ENCODE measurements at places on chromosomes 6 and 20.

DNA sequence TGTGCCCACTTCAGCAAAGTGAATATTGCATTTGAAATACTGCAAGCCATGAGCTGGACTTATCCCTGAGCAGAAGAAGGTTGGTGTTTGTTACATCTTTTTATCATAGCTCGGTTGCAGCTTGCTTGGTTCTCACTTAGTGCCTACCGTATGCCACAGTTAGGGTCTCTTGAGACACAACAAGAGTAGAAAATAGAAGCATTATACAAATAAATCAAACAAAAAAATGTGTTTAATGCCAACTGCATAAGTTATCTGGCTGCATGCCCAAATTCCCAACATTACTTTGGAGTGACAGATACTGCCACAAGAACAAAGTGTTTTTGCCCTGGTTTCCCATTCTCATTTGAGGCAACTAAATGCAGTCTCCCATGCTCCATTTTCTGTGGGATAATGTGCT lies 53.9 kb upstream of the LAMP5 start:
- DNase-seq = no peak

DNA sequence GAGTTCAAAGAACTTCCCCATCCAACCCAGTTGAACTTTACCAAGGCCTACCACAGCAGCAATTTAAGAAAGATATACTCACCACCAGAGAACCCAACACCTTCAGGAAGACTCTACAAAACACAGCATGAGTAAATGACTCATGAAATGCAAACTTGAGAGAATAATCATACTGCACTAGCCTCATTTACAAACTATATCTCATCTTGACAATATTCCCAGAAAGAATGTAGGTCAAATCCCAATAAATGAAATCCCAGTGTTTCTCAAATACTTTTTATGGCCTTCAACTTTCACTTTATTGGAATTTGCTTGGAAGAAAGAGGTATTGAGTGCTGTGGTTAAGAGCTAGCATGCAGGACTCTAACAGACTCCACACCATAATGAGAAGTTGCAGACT lies 60.0 kb downstream of the FYN start:
- no peak for DNase-seq

GRCh38 chr6:36328600-36328999 lies 8.1 kb downstream of the BNIP5 start:
- no peak for DNase-seq

- no peak for DNase-seq
Measured at GRCh38 chr6:170424604-170425126, 118.1 kb downstream of the FAM120B start.

- no peak for DNase-seq
Measured at GRCh38 chr20:14878676-14879019, 541.2 kb upstream of the FLRT3 start.

DNA sequence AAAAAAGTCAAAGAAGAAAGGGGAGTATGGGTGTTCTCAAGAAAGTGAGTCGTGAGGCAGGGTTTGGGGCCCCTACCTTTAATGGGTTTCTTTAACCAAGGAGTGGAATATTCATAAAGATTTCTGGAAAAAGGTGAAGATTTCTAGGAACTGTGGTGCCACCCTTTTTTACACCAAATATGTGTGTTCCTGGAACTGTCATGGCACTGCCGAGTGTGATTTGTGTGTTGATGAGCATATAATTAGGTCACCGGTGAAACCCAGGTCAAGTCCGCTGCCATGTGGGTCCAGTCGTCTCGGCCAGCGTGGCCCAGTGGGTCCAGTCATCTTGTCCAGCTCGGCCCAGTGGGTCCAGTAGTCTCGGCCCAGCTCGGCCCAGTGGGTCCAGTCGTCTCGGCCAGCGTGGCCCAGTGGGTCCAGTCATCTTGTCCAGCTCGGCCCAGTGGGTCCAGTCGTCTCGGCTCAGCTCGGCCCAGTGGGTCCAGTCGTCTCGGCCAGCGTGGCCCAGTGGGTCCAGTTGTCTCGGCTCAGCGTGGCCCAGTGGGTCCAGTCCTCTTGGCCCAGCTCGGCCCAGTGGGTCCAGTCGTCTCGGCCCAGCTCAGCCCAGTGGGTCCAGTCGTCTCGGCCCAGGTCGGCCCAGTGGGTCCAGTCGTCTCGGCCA lies 8.3 kb upstream of the EEF1A2 start:
- no peak for DNase-seq

GRCh38 chr6:169316651-169317050 lies 63.0 kb upstream of the THBS2 start:
- no peak for DNase-seq

DNA sequence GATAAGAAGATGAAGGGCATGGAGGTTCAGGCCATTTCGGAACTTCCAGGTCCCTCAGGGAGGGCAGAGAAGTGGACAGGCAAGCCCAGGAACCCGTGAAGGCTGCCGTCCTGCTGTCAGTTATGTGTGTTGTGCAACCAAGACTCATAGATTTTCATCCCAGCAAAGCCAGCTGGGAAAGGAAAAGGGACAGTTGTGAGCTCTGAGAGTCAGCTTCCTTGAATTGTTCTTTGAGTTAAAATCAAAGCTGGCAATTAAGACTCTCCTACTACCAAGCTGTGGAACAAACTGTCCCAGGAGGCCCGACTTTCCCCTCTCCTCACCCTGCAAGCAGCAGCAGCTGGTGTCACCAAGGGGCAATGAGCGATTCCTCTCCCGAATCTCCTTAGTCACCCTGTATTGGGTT lies 46.3 kb upstream of the IYD start:
- DNase-seq = no peak

- no peak for DNase-seq
Measured at GRCh38 chr6:13526357-13526726, 38.9 kb upstream of the GFOD1 start.
